Forelimb muscle (tissue), 1 donor: ENCODE measurements at places on chromosomes 12 and 14.
A peak's percentile ranks its signal among the peaks of the same experiment; 100 is the strongest.

- no peak for DNase-seq
Observed at GRCh38 chr14:54985156-54985555, 41.7 kb downstream of the WDHD1 start.

DNA sequence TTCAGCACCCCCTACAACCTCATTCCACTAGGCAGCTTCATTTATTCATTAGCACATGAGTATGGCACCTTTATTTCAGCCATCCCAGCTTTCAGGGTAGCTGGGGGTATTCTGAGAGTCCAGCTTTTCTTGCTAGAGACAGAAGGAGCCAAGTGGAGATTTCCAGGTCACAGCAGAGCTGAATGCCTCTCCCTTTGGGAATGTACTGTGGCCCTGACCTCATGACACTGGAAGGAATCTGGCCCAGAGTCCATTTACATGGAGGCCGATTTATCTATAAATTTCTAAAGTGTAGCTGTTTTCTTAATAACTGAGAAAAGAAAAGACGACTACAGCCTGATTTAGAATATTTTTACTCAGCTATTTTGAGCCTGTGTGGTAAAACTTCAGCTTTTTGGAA, 47.2 kb upstream of the JDP2 start:
- DNase-seq, result no peak

- DNase-seq, result no peak
Observed at GRCh38 chr14:104142136-104142945, 4.0 kb downstream of the KIF26A start.

DNA sequence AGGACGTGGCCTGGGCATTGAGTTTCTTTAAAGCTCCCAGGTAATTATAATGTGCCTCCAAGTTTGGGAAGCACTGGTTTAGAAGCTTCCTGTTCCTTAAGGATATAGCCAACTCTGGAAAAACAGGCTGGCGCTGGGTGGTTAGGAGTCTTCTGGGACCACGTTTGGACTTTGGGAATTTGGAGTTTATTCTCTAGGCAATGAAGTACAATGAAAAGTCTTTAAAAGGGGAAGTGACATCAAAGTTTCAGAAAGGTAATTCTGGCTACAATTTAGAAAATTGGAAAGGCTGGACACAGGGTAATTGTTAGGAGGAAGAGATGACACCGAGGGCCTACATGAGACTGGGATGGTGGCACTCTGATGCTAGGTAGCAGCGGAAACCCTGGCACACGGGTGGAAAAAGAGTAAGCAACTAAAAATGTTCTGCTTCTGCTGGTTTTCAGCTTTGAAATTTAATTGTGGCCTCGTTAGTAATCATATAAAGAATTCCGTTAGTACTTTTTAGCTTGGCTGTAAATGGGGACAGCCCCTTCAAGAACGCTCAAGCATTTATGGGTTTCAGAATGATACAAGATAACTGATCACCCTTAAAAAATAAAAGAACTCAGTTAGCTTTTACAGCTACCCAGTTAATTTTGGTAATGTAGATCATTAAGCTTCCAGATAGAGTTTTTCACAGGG, 12.7 kb upstream of the DCP1B start:
- DNase-seq, result no peak

DNA sequence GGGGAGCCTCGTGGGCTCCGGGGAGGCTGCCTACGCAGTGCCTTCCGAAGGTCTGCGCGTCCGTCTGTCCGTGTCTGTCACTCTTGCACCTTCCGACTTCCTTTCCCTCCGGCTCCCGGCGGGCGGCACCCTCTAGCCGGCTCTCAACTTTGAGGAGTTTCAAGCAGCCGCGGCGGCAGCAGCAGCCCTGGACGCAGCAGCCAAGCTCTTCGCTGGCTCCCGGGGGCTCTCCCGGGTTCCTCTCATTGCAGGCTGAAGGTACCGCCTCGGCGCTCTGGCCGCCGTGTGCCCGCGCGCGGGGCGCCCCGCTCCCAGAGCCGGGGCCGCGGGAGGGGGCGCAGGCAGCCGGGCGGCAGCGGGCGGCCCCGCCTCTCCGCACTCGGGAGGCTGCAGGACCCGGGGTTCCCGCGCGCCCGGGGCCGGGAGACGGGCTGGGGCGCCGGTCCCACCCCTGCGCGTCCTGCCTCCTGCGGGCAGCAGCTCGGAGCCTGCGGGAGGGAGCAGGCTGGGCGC, at the start of the genes AMIGO2 and PCED1B:
TSS of gene AMIGO2 (minus strand) at position 492 of the 513 bp plus-strand sequence. CDS start 957 bp downstream, outside the sequence.
TSS of gene PCED1B (plus strand) at position 154 of the 513 bp plus-strand sequence. CDS start 155,443 bp downstream, outside the sequence.
- DNase-seq, result peak; percentile 16

GRCh38 chr12:63876980-63877379, 32.5 kb downstream of the SRGAP1 start:
- DNase-seq, result no peak
